HepG2 (cell line): ENCODE measurements at places on chromosomes 2 and 18.

DNA sequence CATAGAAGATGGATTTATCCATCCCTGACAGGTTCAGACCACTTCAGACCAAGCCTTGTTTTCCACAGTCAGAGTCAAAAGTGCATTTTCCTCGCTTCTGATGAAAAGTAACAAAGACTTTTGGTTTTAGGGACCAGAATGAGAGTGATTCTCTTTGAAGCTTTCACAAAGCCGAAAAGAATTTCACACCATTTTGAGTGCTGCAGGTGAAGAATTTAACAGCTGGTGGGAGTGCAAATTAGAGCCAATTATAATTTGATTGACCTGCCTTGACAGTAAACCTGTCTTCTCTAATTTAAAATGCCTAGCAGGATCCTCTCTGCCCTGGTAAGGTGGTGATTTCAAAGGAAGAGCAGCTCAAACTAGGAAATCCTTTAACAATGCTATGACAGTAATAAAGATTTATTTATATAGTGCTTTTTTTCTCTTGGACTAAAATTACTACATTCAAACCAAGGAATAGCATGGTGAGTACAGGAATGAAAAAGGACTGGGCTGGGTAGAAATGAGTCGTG, 241.6 kb downstream of the HRH4 start:
- no peak for DNase-seq

DNA sequence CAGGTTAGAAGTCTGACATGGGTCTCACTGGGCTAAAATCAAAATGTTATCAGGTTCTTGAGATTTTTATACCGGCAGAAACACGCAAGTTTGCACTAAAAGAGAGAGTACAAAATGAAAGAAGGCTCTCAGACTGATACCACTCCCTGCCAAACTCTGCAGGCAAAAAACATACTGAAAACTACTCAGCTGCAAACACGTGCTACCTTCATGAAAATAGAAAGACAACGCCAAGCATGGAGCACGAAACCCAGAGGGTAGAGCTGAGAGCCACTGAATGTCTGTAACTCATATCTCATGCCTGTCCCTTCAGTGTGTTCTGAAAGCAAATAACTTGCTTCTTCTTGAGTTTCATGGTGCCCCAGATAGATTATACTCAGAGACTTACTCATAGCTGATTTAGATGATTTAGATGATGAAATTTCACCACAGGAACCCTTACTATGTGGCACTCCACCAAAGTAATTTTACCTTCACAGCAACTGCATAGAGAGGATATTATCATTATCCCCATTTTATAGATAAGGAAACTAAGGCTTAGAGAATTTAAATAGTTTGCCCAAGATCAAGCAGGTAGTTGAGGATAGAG, 313.0 kb upstream of the SLC39A10 start:
- DNase-seq: no peak

DNA sequence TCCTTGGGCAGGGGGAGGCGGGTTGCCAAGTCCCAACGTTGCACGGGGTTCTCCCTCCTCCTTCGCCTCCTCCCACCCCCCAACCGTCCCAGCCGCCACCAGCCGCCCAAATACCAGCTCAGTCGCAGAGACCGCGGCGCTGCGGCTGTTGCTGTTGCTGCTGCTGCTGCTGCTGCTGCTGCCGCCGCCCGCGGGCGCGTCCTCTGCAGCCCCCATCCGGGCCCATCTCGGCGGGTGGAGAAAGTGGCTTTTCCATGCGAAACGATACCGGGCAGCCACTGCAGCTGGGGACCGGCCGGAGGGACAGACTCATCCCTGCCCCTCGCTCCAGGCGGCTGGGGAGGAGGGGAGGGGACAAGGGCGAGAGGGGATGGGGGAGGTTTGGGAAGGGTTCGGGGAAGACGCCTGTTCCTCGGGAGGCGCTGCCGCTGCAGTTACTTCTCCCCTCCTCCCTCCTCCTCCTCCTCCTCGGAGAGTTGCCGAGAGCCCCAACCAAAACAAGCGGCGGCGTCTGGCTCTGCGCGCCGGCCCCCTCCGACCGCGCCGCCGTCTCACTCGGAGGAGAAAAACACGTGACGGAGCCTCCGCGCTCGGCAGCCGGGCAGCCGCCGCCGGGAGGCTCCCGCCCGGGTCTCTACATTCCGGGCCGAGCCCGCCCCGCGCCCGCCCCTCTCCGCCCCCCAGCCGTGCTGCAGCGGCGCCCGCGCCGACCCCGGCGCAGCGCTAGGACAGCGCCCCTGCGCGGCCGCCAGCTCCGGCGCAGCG, at the start of gene IRS1:
IRS1 (minus strand) TSS at position 610 of the 765 bp plus-strand sequence. CDS start 1,082 bp downstream, outside the sequence.
- DNase-seq: peak; percentile 66

DNA sequence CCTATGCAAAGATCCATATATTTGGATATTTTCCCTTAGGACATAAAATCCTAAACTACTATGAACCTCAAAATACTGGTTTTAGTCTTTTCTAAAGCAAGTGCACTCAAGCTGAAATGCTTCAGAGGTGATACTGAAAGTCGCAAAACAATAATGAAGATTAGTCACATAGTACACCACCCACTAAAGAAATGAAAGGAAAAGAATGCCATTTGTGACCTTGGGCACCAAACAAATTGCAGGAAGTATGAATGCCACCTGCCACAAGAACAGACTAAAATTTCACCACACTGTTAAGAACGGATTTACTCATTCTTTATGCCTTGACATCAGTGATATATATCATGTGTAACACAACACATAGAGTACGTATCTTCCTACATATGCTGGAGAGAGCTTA, 161.5 kb downstream of the ZNF521 start:
- DNase-seq: no peak

- no peak for DNase-seq
Observed at GRCh38 chr2:86821842-86822241, 31.1 kb upstream of the CD8A start.

DNA sequence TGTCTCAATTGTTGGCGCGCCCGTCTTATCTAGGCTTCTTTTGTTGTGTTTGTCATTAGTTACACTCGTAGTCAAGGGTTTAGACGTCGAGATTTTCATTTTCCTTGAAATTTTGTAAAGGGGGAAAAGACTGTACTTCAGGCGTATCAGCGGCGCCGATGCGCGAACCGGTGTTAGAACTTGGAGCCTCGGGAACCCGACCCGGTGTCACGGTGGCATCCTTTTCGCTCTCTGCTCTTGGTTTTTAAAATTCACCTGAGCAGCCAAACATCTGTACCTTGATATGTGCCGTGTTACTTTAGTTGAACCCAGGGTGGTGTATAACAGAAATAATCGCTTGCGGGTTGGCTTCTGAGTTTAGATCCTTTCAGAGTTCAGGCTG, 643 bp downstream of the RMC1 start:
- no peak for DNase-seq

GRCh38 chr2:134137182-134137611, 116.7 kb upstream of the MGAT5 start:
- DNase-seq: no peak

GRCh38 chr2:189492451-189492850, 51.2 kb downstream of the WDR75 start:
- no peak for DNase-seq

DNA sequence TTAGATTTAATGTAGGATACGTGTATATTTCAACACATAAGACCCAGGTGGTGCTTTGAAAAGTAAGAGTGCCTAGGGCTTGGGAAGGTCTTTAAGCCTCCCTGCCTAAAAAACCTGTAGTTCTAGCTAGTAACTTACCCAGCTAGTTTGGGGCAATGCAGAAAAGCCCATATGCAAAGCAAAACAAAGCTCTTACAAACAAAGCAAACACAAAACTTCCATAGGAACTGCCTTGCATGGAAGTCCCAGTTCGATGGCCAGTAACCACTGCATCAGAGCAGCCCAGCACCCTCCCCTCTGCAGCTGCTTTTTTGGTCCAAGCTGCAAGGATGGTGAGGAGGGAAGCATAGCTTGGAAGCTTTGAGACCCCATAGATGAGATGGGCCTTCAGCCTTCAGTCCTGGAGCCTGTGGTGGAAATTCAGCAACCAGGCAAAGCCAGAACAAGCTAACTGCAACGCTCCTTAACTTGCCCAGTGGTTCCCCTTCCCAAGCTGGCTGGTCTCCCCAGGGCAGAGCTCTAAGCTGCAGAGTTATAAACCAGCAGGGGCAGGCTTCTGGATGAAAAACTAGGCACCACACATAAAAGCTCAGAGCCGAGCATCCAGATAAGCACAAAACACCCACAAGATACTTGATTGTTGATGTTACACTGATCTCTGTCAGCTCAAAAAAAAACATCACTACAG, 16.2 kb downstream of the C2orf76 start:
- no peak for DNase-seq

DNA sequence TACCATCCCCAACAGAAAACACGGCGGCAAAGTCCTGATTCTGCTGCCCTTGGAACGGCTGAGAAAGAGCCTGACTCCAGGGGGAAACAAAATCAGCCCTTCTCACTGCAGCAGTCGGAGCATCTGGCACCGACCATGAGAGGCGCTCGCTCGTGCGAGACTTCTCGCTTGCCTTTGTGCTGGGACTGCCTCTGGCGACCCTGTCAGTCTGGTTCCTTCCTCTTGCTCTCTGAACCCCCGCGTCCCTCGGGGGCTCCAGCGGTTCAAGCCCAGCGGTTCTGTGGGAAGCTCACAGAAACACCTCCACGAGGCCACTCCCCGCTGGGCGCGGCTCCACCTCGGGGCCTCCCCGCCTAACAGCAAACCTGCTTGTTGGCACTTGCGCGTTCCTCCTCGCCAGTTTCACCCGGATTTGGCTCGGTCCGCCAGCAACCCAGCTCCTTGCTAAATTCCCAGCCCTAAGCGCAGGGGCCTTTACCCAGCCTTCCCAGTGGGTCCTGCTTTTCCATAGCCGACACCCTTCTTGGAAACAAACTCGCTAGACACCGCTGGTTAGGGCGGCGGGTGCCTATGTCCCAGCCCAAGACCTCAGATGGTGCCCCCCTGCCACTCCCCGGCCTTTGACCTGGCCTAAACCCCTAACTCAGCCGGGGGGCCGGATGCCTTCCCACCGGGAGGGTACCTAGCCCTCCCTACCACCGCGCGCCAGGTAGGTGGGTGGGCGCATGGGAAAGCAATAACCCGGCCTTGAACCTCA, 2.2 kb downstream of the RND3 start:
- peak; percentile 30 for DNase-seq

DNA sequence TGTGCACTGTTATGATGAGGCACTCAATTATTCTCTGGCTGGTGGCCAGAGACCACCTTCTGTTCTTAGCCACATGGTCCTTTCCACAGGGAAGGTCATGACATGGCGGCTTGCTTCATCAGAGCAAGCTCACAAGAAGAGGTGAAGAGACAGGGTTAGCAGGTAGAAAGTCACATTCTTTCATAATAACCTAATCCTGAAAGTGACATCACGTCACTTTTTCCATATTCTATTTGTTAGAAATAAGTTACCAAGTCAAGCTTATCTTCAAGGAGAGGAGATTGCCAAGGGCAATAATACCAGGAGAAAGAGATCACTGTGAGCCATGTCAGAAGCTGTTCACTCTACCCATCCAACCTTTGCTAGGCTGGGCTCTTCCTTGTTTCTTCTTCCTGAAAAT, 139.4 kb downstream of the OSR1 start:
- no peak for DNase-seq

GRCh38 chr2:51782921-51783765, 751.2 kb upstream of the NRXN1 start:
- no peak for DNase-seq

DNA sequence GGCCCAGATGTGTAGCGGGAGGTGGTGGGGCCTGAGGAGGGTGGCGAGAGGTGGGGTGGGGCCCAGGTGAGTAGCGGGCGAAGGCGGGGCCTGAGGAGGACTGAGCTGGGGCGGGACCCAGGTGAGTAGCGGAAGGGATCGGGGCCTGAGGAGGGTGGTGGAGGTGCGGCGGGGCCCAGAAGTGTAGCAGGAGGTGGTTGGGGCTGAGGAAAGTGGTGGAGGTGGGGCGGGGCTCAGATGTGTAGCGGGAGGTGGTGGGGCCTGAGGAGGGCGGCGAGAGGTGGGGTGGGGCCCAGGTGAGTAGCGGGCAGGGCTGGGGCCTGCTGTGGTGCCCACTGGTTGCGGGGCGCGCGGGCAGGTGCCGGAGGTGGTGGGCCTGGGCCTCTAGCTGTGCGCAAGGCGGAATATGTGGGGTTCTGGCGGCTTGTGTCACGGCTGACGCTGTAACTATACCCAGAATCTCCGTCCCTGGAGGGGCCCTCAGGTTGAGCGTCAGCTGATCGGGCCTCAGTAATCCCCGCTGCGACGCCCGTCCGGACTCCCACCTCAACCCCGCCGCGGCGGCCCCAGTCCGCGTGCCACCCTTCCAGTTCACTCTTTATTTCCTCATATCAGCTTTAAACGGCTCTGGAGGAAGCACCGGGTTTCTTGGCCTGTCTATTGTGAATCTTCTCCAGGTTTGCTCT, 866 bp upstream of the SF3B6 start:
- no peak for DNase-seq

DNA sequence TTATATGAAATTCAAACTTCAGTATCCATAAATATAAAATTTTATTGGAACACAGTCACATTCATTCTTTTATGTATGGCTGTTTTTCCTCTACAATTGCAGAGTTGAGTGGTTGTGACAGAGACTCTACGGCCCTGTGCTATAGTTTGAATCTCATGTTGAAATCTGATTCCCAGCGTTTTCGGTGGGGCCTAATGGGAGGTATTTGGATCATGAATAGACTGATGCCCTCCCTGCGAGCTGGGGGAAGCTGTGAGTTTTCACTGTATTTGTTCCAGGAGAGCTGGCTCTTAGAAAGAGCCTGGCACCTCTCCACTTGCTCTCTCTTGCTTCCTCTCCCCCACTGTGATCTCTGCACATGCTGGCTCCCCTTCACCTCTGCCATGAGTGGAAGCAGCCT, 1.7 kb downstream of the PFN4 start:
- no peak for DNase-seq

DNA sequence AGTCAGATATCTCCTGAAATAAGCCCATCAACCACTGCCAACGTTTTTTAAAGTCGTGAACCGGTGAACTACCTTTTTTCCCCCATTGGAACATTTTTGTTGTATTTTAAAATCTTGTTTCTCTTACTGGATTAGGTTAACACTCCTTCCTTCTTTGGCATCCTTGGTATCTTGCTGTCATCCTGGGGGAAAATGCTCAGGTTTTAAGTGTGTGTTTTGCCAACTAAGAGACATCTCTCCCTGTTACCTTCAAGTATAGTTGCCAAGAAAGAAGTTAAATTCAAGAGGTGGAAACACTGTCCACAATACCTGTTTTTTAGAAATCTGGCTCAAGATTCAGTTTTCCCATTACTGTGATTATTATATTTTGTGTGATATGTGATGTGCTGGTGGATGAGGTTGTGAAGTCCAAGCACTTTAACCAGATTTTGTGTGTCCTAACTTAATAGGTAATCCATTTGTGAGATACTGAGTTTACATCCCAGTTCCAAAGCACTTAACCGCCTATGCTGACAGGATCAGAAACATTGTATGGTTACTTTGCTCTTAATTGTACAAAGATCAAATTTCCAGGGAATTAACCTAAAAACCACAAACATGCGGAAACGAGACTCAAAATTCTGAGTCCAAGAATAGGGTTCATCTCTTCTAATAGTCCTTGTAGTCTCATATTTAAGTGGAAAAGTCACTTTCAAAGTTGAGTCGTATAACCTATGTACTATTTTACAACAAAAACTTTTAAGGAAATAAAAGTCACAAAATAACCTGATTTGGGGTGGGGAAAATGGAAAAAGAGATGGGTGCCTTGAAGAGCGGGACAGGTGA, 1.3 kb upstream of the SP3 start:
- DNase-seq: peak; percentile 94

- DNase-seq: no peak
Observed at GRCh38 chr2:62744603-62745002, 39.1 kb downstream of the EHBP1 start.

- no peak for DNase-seq
Observed at GRCh38 chr2:8863331-8863953, 26.0 kb upstream of the KIDINS220 start.
